ENCODE measurements at places on chromosomes 3 and 15.

DNA sequence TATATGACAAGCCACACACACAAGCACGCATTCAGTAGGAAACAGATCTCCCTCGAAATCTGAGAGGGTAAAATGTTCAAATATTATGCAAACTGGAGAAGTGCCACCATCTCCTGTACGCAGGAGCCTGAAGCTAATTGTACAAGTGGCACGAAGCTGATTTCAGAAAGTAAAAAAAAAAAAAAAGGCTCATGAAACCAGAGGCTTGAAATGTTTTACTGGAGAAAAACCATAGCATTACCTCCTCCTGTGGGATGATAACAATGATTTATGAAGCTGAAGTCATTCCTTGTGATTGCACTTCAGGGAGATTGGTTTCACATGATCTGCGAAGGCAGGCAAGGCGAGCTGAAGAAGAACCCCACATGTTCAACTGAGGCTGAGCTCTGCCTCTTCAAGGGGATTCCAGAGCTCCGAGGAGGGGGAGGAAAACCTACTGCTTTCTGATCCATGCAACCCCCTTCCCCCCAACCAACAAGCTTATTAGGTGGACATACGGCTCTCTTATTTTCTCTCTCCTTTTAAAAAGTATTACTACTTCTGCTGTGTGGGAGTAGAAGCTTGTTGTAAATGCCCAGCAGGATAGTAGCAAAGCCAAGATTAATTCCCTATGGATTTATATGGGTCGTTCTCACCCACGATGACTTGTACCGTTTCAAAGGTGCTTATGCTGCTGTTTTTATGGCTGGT lies 101.1 kb downstream of the GREM1 start:
- DNase-seq: no peak

DNA sequence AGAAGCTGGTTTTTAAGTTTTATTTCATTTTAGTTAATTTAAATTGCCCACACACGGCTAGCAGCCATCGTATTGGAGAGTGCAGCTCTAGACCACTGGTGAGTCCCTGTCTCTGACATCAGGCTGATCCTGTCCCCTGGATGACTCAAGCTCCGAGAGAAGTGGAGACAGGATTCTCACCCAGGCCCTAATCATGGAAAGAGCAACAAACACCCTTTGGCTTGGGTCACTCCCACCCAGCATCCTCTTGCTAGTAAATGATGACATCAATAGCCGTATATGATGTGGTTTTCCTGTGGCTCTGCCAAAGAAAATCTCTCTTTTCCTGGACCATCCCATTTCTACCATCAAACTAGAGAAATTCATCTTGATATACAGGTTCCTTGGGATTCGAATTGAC lies 182.2 kb downstream of the NTRK3 start:
- no peak for DNase-seq

GRCh38 chr15:92044203-92044909 lies 190.8 kb downstream of the SLCO3A1 start:
- no peak for DNase-seq

DNA sequence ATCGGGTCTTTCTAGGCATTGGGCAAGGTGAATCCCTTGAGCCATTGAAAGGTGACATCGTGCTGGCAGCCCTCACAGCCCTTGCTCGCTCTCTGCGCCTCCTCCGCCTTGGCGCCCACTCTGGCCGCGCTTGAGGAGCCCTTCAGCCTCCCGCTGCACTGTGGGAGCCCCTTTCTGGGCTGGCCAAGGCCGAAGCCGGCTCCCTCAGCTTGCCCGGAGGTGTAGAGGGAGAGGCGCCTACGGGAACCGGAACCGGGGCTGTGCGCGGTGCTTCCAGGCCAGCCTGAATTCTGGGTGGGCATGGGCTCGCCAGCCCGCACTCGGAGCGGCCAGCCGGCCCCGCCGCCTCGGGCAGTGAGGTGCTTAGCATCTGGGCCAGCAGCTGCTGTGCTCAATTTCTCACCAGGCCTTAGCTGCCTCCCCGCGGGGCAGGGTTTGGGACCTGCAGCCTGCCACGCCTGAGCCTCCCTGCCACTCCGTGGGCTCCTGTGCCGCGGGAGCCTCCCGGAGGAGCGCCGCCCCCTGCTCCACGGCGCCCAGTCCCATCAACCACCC lies 35.4 kb upstream of the INO80 start:
- no peak for DNase-seq

DNA sequence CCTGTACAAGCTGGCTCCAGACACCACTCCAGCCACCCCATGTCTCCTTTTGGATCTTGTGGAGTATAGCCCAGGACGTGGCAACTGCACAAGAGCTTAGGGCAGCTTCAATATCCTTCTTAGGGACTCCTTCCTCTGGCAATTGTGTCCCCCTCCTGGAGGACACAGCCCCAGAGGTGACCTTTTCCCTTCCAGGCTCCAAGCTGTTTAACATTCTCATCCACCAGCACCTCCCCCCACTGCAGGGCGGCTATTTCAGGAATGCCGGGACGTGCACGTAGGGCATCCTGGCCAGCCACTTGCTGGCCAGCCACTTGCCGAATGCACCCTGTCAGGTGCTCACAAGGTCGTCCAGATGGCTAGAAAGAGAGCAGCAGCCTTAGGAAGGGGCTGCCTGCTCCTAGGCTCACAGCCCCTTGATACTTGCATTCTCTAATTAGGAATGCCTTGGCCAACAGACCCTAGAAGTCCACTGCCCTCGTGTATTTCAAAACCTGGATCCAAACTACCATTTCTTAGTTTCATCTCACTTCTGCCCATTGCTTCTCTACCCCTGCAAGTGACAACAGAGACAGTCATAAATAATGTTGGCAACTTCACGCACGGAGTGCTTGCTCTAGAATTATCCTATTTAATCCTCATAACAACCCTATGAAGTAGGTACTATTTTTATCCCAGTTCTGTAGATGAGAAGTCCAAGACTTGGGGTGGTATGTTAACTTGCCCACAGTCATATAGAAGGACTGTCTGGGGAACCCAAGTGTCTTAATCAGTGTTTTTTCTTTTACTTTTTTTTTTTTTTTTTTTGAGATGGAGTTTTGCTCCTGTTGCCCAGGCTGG lies 24.5 kb upstream of the IDH2 start:
- no peak for DNase-seq
